ENCODE measurements at places on chromosomes 13 and 19.

- no peak for DNase-seq
Observed at GRCh38 chr19:13644645-13645044, 119.7 kb upstream of the MRI1 start.

DNA sequence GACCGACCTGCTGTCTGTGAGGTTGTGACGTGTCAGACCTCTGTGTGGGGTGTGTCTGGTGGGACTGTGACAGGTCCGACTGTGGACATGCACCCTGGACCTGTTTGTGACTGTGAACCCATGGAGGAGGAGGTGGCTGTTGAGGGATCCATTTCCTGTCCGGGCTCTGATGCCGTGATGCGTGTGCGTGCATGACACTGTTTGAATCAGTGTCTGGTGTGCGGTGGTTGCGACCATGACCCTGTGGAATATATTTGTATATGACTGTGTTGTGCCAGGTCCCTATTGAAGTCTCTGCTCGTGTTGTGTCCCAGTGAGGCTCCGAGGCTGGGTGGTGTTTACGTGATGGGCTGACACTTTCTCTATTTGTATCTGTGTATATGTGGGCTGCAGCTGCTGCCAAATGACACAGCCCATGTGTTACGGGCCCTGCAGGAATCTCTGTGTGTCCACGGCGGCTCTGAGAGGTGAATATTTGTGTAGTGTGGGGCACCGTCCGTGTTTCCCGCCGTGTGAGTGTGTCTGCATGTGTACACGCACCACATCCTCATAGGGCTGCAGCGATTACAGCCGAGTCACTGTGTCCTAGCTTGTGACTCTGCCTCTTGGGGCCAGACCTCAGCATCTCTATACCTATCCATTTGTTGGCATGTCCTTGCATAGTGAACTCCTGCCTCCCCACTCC is 18.3 kb downstream of the CCDC97 start:
- DNase-seq = no peak

DNA sequence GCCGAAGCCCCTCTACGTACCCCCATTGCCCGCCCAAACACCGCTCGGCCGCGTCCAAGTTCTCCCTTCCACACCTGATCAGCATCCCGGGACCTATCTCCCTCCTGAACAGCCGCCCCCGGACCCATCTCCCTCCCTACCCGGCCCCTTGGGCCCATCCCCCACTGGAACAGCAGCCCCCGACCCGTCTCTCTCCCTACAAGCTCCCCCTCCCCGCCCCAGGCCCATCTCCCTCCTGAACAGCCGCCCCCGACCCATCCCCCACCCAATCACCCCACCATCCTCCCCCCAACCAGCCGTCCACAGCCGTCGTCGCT is 610 bp downstream of the ZSCAN1 start:
- DNase-seq = no peak

- peak; percentile 50 for DNase-seq
Observed at GRCh38 chr13:74288361-74288911, 154.2 kb upstream of the KLF12 start.

- no peak for DNase-seq
Observed at GRCh38 chr19:49848938-49849337, 2.0 kb upstream of the PTOV1 start.

GRCh38 chr13:23579896-23580683 is 9.9 kb downstream of the TNFRSF19 start:
- DNase-seq = no peak

DNA sequence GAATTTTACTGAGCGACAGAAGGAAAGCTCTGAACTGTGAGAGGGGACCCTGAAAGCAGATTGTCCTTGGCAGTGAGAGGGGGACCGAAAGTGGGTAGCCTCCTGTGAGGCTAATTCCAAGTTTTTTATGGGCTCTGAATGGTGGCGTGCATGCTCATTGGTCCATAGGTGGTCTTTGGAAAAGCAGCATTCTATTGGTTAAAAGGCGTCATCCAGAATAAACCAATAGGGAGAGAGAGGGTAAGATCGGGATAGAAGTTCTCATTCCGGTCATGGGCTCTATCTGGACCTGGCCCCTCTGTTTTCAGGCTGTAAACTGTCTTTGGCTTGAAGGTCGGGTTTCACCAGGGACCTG is 539.8 kb upstream of the PCDH9 start:
- DNase-seq = no peak

DNA sequence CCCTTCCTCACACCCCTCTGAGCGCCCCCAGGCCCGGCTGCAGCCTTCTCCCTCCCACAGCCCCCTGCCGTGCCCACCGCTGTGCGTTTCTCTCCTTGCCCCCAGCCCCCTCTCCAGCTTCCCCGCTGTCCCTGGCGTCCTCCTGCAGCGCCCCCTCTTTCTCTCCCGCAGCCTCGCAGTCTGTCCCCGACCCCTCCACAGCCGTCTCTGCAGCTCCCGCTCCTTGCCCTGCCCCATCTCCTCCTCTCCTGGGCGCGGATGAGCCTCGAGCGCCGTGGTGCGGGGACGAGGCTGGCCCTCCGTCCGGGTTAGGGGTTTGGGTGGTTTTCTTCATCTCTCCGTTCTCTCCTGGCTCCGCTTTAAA is 1.1 kb downstream of the KMT5C start:
- no peak for DNase-seq

- no peak for DNase-seq
Observed at GRCh38 chr19:18428173-18428786, 9.1 kb downstream of the SSBP4 start.

DNA sequence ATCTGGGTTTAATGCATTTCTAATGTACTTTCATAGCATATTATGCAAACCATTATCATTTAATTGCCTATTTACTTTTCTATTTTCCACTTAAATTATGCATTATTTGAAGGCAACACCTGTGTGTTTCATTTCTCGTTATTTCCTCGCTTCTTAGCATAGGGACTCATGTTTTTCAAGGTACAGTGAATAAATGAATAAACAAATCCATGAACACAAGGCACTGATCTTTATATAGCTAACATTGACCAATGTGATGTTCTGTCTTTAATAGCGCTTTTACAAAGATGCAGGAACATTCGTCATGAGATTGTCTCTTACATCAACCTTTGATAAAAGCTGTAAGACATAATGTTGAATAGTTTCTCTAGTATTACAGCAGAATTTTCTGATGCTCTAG is 121.2 kb downstream of the B3GLCT start:
- peak; percentile 4 for DNase-seq

DNA sequence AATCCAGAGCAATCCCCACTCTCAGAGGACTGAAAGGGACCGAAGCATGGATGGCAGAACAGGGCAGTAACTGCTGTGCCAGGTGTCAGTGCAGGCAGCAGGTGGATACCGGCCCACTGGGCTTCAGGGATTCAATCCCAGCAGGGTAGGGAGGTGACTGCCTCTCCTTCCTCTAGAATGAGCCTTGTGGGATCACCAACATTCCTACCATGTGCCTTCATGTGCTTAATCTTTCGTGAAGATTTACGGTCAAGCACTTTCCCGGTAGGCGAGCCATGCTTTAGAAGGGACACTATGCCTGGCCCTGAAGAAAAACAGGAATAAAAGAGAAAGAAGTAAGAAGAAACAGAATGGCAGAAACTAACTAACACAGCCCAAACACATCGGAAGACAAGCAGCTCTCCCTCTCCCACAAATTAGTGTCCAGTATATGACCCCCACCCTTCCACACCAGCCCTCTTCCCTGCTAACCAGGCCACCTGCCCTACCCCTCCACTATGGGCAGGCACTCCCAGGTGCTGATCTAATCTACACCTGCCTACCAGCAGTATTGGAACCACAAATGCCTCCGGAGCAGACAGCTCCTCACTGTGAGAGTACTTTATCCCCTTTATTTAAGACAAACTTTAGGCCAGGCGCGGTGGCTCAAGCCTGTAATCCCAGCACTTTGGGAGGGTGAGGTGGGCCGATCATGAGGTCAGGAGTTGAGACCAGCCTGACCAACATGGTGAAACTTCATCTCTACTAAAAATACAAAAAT is 162.5 kb downstream of the NUFIP1 start:
- DNase-seq = no peak

DNA sequence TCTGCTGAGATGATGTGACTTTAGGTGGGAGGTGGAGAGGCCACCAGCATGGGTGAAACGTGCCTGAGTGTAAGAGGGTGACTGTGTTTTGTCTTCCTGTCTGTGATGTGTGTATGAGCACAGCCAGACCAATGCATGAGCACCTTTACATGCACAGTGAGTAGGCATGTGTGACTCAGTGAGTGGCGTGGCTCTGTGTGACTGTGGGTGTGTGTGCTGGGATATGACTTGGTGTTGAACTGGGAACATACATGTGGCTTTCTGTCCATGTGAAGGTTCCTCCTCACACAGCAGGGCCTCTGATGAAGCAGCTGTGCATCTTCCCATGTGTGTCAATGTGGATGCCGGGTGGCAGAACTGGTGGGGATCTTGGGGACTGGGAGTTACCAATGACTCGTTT is 19.9 kb upstream of the LGALS13 start:
- no peak for DNase-seq

DNA sequence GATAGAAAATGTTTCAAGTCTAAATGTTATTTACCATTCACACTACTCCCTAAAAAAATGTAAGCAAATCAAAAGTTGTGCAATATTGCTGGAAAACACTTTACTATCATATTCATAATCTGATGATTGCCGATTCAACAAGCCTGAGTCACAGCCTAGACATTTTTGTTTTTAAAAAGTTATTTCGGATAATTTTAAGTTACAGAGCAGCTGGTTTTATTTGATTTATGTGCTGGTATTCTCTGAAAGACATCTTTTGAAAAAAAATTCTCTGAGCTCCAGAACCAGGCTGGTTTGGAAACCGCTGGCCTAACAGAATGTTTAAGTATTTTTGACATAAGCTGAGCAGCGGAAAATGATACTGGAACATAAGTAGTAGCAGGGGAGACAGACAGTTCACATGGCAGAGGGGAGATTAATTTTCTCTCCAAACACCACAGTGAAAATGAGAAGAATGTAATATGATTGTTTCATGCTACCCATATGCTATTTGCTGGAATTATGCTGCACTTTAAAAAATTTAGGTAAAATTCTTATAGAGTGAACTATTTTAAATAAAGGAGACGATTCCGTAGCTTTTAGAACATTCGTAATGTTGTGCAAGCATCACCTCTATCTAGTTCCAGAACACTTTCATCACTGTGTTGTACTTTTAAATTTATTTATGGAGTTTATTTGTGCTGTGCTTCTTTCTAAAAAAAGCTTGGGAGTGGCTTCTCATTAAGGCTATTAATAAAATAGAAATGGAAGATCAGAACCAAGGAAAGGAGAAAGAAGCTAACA is 36.1 kb downstream of the TBC1D4 start:
- no peak for DNase-seq

GRCh38 chr13:114114006-114114640 is 18.3 kb downstream of the RASA3 start:
- no peak for DNase-seq

GRCh38 chr19:40300668-40301067 is 15.5 kb upstream of the AKT2 start:
- no peak for DNase-seq

- DNase-seq = peak; percentile 3
Observed at GRCh38 chr13:27822873-27823311, 30.6 kb downstream of the GSX1 start.

DNA sequence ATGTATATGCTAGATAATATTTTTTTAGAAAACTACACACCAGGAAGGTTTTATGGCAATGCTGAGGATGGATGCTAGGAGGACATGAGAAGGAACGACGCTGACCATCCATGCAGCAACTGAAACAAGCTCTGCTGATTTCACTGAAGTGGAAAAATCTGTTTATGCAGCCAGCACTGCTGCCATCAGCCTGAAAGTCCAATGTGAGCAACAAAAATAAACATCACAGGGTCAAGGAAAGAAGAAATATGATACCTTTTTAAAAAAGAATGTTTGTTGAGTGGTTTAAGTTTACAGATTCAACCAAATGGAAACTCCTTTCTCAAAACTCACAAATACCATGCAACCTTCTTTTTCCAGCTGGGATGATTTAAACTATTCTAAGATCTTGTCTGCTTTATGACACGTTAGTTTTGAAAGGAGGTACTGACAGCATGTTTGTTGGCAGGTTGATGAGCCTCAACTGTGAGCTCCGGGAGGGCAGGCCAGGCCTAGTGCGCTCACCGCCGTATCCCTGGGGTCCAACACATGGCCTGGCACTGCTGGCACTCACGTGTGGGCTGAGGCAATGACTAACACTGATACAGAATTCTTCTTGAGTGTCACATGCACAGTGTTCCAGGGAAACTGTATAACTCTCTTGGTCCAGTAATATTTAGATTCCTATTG is 46.8 kb downstream of the LATS2 start:
- no peak for DNase-seq

DNA sequence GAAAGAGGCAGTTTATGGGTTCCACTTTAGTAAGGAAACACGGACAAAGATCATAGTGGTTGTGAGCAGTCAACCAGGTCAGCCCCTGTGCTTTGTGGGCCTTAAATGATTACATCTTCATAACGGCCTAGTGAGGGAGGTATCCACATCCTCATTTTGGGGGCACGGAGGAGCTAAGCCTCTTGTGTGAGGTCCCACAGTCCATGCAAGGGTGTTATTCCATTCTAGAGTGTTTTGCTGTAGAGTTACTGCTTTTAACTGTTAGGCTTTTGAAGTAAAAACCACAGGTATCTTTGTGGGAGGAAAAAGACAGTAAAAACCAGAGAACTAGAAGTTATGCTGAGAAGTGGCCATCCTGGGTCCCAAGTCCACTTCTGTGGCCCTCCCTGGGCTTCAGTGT is 4.0 kb downstream of the NOP53 start:
- DNase-seq = no peak

DNA sequence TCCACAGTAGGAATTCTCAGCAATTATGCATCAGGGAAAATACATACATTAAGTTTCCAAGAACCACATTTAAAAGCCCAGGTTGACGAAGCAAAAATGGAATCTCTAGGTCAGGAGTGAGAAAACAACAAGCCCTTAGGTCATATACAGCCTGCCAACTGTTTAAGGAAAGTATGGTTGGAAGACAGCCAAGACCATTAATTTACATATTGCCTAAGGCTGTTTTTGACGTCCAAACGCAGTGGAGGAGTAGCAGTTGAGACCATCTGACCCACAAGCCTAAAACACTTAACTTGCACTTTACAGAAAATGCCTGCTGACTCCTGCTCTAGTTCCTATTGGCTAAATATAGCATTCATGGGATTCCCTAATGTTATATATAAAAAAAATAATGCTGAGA is 299.0 kb downstream of the ITGBL1 start:
- DNase-seq = no peak

All from naive B cell (primary cell).